Cerebellar cortex (tissue), 1 donor: ENCODE measurements at places on chromosomes 13 and 19.

DNA sequence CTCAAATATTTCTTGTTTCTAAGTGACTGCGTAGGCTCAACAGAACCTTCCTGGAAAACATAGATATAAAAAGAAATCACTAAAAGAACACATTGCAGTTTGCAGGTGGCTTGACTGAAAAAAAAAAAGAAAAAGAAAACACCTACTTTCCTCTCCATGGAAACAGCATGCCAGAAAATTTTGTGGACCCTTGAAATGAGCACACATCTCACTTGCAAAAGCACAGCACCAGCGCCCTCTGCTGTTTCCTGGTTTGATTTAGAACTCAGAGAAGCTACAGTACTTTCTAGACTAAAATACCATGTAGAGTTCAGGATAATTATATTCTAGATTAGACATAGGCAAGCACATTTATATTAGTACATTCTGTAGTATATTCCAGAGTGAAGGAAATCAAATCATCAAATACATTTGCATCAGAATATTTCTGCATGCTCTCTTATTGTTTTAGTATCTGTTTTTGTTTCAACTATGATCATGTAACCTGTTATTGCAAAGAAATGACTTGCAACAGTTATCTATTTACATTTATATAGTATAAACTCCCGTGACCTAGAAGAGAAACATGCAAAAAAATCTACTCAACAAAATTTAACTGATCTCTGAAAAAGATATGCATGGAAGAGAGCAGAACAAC lies 22.3 kb upstream of the XPO4 start:
- peak; percentile 84 for DNase-seq

GRCh38 chr19:33903489-33903850 lies 106.8 kb downstream of the KCTD15 start:
- no peak for DNase-seq

DNA sequence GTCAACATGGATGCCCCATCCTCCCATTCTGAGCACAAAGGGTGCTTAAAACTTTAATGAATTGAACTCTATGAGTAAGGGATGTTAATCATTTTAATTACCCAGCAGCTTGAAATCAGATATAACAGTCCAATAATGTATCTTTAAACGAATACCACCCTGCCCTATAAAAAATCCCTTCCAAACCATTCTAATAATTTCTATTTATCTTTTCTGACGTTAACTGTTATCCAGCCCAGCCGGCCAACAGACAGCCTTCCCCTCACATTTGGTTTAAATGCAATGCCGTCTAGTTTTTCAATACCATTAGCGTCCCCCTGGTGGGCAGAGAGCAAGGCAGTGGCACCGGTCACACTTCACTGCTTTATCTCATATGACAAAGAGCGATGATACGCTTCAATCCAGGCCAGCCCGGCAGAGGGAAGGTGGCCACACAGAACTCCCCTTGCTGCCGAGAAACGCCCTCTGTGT lies 402.2 kb upstream of the ZNF507 start:
- DNase-seq: no peak

DNA sequence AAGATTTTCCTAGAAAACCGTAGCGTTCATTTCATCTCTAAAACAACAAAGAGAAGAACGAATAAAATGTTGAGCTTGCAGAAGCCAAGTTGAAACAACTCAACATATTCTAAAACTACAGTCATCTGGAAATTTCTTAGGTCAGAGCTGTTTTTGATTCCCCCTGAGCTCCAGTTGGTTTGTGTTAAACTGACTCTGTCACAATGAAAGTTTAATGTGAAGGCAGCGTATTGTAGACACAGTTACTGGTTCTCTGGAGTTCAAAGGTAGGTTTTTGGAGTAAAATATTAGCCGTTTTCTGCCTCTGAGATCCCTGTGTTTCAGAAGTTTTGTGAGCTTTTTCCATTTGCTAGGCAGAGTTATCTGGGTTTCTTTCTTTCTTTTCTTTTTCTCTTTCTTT lies 2.2 kb downstream of the ARHGEF7 start:
- DNase-seq: no peak

- no peak for DNase-seq
These were observed 1668.9 kb upstream of the MIR17HG start for GRCh38 chr13:89678466-89679121.

DNA sequence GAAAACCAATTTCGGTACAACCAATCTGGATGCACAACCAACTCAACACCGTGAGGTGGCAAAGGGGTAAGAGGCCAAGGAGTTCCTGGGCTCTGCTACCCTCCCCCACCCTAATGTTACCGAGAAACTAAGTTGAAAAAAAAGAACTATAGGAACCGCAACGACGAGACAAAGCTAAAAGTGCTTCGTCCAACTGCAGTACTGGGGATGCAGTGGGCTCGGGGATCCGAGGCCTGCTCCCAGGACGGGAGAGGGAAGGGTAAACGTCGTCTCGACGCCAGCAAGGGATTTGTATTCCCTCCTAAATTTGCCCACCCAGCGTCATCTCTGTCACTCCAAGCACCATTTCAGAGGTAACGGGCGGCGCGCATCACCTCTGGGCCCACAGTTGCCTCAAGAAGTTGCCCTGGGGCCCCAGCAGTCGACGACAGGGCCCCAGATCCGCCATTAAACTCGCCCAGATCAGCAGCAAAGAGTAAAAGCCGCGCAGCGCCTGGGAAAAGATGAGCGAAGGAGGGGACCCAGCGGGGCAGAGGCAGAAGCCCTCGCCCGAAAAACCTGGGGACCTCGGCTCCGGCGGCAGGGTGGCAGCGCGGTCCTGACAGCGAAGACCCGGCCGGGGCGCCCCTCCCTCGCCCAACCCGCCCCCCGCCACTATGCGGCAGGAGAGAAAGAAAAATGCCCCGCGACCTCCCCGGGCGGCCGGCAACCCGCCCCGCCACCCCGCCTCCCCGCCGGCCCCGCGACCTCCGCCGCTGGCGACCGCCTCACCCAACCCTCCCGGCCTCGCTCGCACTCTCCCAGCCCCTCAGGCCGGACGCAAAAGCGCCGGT lies 752 bp downstream of the ZMYM5 start:
- peak; percentile 36 for DNase-seq

GRCh38 chr13:42361701-42362100 lies 89.7 kb downstream of the AKAP11 start:
- no peak for DNase-seq

DNA sequence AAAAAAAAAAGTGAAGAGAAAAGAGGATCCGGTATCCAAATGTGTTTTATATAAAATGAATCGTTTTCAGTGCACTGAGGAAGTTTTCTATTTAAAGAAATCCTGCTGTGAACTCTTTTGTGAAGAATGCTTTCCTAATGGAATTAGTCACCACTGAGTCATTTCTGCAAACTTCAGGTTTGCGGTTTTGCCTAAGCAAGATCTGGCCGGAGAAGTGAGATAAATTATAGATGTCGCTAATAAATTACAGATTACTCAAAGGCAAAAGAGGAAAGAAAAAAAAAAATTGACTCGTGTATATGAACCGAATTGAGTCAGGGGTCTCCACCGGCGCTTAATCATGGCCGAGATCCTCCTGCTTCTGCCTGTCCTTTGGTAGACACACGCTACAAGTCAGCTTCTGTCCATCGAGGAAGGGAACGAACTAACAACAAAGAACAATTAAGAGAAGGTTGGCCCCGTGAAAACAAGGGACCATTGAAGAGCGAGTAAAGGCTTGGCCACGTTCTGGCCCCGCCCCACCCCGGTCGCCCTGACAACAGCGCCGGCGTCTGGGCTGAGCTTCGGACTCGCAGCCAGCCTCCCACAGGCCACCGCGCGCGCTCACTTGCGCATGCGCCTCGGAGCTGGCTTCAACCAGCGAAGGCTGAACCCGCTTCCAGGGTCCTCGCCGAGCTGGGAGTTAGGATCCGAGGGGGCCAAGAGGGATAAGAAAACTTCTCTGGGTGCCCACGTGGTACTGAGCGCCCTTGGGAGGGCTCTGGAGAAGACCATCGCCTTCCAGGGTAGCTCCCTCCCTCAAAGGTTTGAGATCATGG lies 33.0 kb upstream of the MRI1 start:
- DNase-seq: peak; percentile 93

GRCh38 chr13:41061914-41062837 lies 867 bp downstream of the WBP4 start:
- peak; percentile 55 for DNase-seq

- DNase-seq: no peak
These were observed 22.3 kb upstream of the CLDN10 start for GRCh38 chr13:95530178-95530577.

- peak; percentile 97 for DNase-seq
These were observed 202.9 kb downstream of the ATP8A2 start for GRCh38 chr13:25574437-25575411.

- DNase-seq: no peak
These were observed 1.8 kb upstream of the SYNE4 start for GRCh38 chr19:36010402-36010801.

DNA sequence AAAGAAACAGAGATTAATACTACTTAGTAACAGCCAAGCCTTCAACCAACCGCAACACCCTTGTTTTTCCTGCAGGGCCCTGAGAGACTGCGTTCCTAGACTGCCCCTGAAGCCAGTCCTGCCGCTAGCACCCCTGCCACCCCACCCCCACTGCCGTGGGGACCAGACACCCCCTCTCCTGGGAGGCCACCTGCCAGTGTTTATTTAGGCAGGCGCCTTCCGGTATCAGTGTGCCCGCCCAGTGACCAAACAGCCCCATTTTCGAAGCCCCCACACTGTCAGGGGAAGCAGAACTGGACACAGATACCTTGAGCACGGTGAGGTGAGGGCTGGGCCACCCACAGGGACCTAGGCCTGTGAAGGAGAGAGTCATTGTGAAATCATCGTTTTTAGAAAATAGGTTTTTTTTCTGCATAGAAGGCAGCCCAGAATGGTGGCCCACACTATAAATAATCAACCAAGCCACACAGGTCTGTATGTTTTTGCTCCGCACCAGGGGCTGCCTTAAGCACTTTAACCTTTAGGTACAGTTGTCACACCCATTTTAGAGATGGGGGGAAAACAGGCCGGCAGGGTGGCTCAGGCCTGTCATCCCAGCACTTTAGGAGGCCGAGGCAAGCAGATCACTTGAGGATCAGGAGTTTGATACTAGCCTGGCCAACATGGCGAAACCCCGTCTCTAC lies 3.5 kb upstream of the TLE5 start:
- no peak for DNase-seq

GRCh38 chr13:103044056-103044455 lies 22.2 kb downstream of the SLC10A2 start:
- DNase-seq: no peak

DNA sequence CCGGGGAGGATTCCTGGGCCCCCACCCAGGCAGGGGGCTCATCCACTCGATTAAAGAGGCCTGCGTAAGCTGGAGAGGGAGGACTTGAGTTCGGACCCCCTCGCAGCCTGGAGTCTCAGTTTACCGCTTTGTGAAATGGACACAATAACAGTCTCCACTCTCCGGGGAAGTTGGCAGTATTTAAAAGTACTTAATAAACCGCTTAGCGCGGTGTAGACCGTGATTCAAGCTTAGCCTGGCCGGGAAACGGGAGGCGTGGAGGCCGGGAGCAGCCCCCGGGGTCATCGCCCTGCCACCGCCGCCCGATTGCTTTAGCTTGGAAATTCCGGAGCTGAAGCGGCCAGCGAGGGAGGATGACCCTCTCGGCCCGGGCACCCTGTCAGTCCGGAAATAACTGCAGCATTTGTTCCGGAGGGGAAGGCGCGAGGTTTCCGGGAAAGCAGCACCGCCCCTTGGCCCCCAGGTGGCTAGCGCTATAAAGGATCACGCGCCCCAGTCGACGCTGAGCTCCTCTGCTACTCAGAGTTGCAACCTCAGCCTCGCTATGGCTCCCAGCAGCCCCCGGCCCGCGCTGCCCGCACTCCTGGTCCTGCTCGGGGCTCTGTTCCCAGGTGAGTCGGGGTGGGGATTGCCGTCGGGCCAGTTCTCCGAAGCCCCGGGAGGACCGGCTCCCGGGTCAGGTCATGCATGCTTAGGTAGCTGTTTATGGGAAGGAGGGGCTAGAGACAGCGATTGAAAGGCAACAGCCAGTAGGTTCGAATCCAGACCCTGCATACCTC lies at the start of gene ICAM1:
ICAM1 (plus strand) TSS at position 505 of the 779 bp plus-strand sequence; CDS start at position 545, 40 bp downstream.
- DNase-seq: no peak

GRCh38 chr13:108708921-108709320 lies 79.5 kb downstream of the MYO16 start:
- DNase-seq: no peak

GRCh38 chr13:34570698-34571353 lies 371.2 kb upstream of the NBEA start:
- DNase-seq: peak; percentile 15

DNA sequence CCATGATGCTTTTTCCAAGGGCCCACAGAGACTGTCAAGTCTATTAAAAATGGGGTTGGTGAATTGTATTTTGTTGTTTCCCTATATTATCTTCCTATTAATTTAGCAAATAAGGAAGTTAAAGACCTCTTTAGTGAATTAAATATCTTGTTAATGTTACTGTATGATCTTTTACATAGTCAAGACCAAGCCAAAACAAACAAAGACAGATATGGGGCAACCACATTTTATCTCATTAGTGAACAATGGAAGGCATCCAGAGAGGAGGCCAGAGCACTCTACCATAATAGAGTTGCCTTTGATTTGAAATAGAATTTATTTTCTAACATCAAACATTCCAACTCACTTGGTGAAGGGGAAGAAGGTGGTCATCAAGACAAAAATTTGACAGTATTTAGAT lies 169.4 kb downstream of the B3GLCT start:
- DNase-seq: no peak

GRCh38 chr13:43072394-43072793 lies 49.0 kb downstream of the DNAJC15 start:
- DNase-seq: no peak

GRCh38 chr19:1730157-1730556 lies 23.1 kb upstream of the ONECUT3 start:
- no peak for DNase-seq

DNA sequence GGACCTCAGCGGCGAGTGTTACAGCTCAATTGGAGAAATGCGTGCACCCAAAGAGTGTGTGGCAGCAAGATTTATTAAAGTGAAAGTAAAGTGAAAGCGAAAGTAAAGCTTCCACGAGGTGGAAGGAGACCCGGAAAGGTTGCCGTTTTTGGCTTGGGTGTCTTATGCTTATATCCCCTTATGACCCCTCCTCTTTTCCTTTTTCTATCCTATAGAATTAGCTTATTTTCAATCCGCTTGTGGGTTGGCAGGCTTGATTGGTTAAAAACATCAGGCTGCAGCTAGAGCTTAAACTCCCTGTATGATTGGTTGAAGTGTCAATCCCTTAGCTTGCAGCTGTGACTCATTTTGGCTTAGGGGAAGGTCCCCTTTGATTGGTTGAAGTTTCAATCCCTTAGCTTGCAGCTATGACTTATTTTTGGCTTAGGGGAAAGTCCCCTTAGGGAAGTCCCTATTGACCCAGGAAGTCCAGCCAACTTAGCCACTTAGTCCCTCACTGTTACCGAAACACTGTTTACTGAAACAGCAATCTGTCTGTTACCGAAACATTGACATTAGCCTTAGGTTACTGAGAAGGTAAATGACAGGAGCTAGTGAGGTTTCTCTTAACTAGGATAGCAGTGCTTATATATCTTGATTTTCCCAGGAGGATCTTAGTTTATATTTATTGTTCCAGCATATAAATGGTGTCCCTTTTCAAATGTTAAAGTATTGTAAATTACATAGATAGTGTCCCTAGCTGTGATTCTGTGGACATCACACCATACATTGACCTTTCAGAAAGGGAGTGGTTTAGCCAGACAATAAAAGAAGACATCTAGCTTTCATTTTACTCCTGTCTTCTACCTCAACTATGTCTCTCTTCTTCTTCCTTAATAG lies 575.8 kb downstream of the DACH1 start:
- no peak for DNase-seq

- no peak for DNase-seq
These were observed 34.3 kb downstream of the ZNF536 start for GRCh38 chr19:30406220-30407067.

- DNase-seq: no peak
These were observed 13.3 kb upstream of the CCL25 start for GRCh38 chr19:8039231-8039630.
